T-helper 2 cell (primary cell): ENCODE measurements at places on chromosomes 5 and 9.

DNA sequence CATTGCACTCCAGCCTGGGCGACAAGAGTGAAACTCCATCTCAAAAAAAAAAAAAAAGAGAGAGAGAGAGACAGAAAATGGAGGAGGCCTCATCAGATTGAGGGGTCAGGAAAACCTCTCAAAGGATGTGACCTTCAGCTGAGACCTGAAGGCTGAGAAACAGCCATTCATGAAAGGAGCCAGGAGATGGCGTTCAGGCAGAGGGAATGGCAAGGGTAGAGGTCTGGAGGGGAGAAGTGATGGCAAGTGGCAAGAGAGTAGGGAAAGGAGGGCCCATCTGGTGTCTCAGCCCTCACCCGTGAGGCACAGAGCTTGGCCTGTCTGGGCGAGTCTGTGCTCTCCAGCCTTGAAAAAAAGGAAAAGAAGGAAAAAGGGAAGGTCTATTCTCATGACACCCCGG, 17.0 kb downstream of the CAMK2A start:
- DNase-seq = no peak

DNA sequence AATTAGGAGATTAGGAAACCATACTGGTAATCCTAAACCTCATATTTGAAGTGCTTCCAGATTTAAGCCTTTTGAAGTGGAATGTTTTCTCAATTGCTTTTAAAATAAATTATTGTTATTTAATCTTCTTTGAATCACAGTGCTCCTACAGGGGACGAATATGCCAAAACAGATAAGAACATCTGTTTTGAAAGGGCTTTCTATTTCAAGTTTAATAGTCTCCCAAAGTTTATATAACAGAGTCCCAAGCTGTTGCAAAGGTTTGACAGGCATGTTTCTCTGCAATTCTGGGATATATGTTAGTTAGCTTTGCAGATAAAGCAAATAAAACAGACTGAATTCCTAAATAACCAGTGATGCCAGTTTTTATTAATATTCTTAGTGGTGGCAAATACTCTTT, 803.7 kb downstream of the TLE4 start:
- DNase-seq = no peak

GRCh38 chr5:150106674-150107426, 20.5 kb upstream of the CSF1R start:
- DNase-seq = no peak

- no peak for DNase-seq
Measured at GRCh38 chr9:128677794-128678193, 11.2 kb upstream of the SET start.

DNA sequence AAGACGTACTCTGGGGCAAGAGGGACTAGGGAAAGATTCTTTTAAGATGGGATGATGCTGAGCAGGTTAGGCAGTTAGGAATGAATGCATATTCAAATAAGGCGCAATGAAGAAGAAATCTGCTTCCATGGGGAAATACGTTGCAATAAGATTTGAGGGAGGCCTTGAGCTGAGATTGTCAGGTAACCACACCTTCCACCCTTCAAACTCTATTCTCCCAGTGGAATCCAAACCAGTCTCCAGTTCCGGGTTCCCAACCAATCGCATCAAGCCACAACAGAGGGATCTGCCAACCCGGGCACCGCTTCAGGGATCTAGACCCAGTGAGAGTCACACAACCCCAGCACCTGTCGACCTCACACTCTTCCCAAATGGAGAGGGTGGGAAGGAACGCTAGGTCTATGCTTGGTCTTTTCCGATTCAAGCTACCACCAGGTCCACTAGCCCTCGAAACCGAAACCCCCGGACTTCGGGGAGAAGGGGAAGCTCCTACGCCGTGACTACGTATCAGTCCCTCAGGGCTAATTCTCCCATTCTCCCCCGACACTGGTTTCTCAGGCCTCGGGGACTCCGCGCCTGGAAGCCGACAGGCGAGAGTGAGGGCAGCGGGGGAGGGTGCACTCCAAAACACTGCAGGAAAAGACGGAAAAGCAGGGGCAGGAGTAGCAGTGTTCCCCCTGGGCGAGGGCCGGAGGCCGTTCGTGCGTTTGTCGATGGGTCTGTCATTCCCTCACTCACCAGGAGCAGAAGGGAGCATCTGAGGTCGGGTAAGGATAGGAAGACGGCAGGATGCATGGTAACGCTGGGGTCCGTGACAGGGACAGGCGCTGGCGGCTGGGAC, 534 bp downstream of the ERP44 start:
- peak; percentile 28 for DNase-seq

GRCh38 chr5:17378346-17378997, 119.6 kb upstream of the TAF11L2 start:
- no peak for DNase-seq
